ENCODE measurements at places on chromosomes 6 and 20. TPM values are rescaled to one million over a fixed set of nuclear protein-coding genes. Genes with fewer than 3 reads are reported as not detected.

GRCh38 chr6:107641500-107641941 lies 151.6 kb downstream of the SOBP start:
- H3K36me3 ChIP-seq, result no peaks in the 10 kb centered on the region
- no peaks in the 10 kb centered on the region for H3K27me3 ChIP-seq
- peaks cover 13% of the 10 kb centered on the region for H3K4me1 ChIP-seq
- no peak overlapping the region for H3K27ac ChIP-seq
- DNase-seq, result no peak
- H3K4me3 ChIP-seq, result no peak overlapping the region

Gene KCNQ2
- not detected for polyA plus RNA-seq

GRCh38 chr6:71619836-71620235 lies 266.5 kb upstream of the RIMS1 start:
- H3K27ac ChIP-seq, result no peak overlapping the region
- no peak overlapping the region for H3K4me3 ChIP-seq
- DNase-seq, result peak; percentile 50

Gene RIPOR2
- 3.3 TPM for polyA plus RNA-seq

GRCh38 chr20:60506061-60506460 lies 547.8 kb downstream of the CDH26 start:
- H3K4me1 ChIP-seq, result peaks cover 5% of the 10 kb centered on the region
- H3K27ac ChIP-seq, result no peak overlapping the region
- H3K4me3 ChIP-seq, result no peak overlapping the region
- H3K36me3 ChIP-seq, result no peaks in the 10 kb centered on the region

GRCh38 chr20:38207621-38208020 lies 42.6 kb upstream of the TGM2 start:
- no peaks in the 10 kb centered on the region for H3K36me3 ChIP-seq
- no peak overlapping the region for H3K27ac ChIP-seq
- DNase-seq, result no peak
- peaks cover 8% of the 10 kb centered on the region for H3K4me1 ChIP-seq
- no peak overlapping the region for H3K4me3 ChIP-seq

Gene SIRPA
- polyA plus RNA-seq, result 102 TPM

DNA sequence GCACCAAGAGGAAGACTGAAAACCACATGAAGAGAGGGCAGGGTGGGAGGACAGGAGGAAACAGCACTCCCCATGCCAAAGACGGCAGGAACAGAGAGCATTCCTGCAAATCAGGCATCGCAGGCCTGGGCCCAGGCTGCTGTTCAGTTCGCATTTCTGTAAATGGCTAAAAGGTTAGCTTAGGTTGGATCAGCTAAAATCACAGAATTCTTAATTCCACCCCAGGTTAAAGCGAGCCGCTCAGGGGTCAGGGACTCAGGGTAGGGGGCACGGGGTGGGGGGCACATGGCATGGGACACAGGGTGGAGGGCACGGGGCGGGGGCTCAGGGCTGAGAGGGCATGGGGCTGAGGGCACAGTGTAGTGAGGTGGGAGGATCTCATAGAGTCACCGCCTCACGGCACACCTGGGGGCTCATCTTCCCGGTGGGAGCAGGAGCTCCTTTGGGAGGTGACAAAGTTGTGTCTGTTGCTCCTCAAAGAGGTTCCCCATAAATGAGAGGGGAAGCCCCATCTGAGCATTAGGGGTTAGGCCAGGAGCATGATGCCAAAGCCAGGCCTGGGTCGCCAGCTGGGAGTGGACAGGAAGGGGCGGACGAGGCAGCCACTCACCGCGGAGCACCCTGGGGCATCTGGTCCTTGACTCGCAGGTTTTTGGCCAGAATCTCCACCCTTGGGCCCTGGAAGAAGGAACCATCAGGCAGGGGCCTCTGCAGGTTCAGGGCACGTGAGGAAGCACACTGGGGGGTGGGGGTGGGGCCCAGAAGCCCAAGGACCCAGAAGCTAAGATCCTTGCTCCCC lies 200.7 kb downstream of the PREX1 start:
- no peak for DNase-seq
- H3K4me3 ChIP-seq, result no peak overlapping the region
- H3K27ac ChIP-seq, result no peak overlapping the region
- H3K36me3 ChIP-seq, result no peaks in the 10 kb centered on the region

DNA sequence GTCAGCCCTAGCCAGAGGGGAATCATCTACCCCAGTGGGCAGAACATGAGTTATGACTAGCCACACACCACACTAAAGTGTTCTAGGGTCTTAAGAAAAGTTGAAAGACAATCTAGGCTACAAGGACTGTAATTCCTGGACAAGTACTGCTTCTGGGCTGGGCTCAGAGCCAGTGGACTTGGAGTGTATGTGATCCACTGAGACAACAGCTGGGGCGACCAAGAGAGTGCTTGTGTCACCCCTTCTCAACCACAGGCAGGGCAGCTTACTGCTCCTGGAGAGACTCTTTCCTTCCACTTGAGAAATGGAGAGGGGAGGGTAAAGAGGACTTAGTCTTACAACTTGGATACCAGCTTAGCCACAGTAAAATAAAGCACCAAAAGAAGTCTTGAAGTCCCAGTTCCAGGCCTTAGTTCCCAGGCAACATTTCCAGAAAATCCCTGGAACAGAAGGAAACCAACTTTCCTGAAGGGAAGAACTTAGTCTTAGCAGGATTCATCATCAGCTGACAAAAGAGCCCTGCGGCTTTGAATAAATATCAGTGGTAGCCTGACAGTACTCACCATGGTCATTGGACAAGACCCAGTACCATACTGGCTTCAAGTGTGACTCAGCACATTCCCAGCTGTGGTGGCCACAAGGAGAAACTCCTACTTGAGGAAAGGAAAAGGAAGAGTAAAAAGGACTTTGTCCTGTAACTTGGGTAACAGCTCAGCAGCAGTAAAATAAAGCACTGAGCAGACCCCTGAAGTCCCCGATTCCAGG lies 355.1 kb upstream of the ADGRB3 start:
- no peak overlapping the region for H3K27ac ChIP-seq
- H3K36me3 ChIP-seq, result no peaks in the 10 kb centered on the region
- no peak overlapping the region for H3K4me3 ChIP-seq
- no peak for DNase-seq

Gene RSPO4
- 1.9 TPM for polyA plus RNA-seq

- H3K27me3 ChIP-seq, result peaks cover 23% of the 10 kb centered on the region
- no peak overlapping the region for H3K4me3 ChIP-seq
- no peak overlapping the region for H3K27ac ChIP-seq
- H3K4me1 ChIP-seq, result peaks cover 6% of the 10 kb centered on the region
- H3K36me3 ChIP-seq, result no peaks in the 10 kb centered on the region
- DNase-seq, result no peak
These were observed 52.0 kb downstream of the MYLIP start for GRCh38 chr6:16180696-16181438.

DNA sequence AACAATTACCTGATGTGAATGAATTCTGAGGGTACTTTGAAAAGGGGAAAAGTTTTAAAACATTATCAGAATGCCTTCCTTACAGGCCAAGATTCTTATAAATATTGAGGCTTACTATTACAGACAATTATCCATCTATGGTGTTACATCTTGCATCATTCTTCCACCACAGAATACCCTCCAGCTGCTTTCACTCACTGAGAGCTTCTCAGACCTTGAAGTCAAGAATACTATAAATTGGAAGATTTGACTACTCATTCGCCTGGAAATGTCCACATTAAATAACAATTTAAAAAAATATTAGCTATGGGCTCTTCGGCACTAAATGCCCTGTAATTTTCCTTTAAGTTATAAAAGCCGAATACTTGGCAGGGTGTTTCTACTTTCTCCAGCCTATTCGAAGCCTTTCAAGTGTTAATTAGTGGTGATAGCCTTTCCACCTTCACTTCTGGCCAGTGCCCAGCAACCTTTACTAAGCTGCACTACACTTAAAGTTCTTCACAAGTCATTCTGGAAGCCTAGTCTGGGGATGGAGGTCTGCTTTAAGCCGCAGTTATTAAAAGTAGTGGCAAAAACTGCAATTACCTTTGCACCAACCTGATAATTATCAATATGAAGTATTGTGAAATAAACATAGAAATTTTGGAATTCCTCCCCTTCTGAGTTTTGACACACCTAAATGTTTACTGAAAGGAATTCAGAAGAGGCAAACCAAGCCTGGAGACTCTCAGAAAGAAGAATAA lies 100.9 kb downstream of the BMP5 start:
- no peaks in the 10 kb centered on the region for H3K4me1 ChIP-seq
- no peak overlapping the region for H3K4me3 ChIP-seq
- H3K27ac ChIP-seq, result no peak overlapping the region
- H3K27me3 ChIP-seq, result no peaks in the 10 kb centered on the region

DNA sequence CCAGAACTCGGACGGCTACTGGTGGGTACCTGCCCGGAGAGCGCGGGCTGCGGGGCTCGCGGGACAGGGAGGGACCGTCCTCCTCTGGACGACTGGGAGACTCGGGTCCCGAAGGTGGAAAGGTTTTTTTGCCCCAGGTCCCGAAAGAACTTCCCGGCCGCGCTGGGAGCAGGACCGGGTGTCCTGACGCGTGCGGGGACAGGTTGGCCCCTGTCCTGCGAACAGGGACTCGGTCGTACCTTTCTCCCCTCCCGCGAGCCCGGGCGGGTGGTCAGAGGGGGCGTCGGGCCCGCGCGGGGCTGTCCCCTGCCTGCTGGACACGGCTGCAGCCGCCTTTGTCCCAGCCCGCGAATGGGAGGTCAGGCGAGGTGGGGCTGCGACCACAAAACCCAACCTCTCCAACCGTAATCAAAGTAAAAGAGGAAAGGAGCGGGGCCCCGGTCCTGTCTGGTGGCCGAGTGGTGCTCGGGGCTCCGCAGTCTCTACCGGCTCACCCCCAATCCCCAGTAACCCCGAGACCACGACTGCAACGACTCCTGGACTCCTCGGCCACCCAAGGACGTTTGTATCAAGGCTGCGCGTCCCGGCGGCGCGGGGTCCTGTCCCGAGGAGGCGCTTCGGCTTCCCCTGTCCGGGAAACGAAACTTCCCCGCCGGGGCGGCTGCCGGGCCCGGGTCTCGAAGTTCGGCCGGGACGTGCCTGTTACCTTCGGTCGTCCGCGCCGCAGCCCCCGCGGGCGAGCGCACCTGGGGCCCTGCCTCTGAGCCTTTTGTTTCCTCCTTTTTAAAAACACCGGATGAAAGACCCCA lies 798 bp downstream of the DSP start:
- peaks cover 31% of the 10 kb centered on the region for H3K4me1 ChIP-seq
- no peaks in the 10 kb centered on the region for H3K36me3 ChIP-seq
- H3K27ac ChIP-seq, result peak overlapping the region; percentile 82
- H3K27me3 ChIP-seq, result no peaks in the 10 kb centered on the region
- DNase-seq, result peak; percentile 61

Gene FAM83B
- polyA plus RNA-seq, result not detected

Gene CDSN
- polyA plus RNA-seq, result not detected

- peak; percentile 60 for DNase-seq
- no peaks in the 10 kb centered on the region for H3K36me3 ChIP-seq
- peak overlapping the region; percentile 9 for H3K4me3 ChIP-seq
- H3K4me1 ChIP-seq, result peaks cover 19% of the 10 kb centered on the region
These were observed 51.9 kb downstream of the CARMIL1 start for GRCh38 chr6:25330796-25331685.

Gene ENPP1
- polyA plus RNA-seq, result 34.2 TPM

Gene ARG1
- polyA plus RNA-seq, result not detected

Gene RBM24
- 3.5 TPM for polyA plus RNA-seq

- H3K4me1 ChIP-seq, result peaks cover 18% of the 10 kb centered on the region
- DNase-seq, result peak; percentile 92
- no peaks in the 10 kb centered on the region for H3K27me3 ChIP-seq
- no peak overlapping the region for H3K4me3 ChIP-seq
- H3K36me3 ChIP-seq, result no peaks in the 10 kb centered on the region
- peak overlapping the region; percentile 86 for H3K27ac ChIP-seq
These were observed 8.5 kb upstream of the SOD2 start for GRCh38 chr6:159701413-159701999.

DNA sequence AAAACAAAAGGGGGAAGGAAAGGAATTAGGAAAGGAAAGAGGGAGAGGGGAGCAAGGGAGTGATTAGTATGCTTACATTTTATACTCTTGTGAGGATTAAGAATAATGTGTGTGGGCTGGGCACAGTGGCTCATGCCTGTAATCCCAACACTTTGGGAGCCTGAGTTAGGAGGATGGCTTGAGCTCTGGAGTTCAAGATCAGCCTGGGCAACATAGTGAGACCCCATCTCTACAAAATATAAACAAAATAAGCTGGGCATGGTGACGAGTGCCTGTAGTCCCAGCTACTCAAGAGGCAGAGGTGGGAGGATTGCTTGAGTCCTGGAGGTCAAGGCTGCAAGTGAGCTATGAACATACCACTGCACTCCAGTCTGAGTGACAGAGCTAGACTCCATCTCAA lies 47.0 kb downstream of the SHLD1 start:
- H3K27me3 ChIP-seq, result no peaks in the 10 kb centered on the region
- no peak overlapping the region for H3K4me3 ChIP-seq
- DNase-seq, result no peak
- H3K27ac ChIP-seq, result no peak overlapping the region

DNA sequence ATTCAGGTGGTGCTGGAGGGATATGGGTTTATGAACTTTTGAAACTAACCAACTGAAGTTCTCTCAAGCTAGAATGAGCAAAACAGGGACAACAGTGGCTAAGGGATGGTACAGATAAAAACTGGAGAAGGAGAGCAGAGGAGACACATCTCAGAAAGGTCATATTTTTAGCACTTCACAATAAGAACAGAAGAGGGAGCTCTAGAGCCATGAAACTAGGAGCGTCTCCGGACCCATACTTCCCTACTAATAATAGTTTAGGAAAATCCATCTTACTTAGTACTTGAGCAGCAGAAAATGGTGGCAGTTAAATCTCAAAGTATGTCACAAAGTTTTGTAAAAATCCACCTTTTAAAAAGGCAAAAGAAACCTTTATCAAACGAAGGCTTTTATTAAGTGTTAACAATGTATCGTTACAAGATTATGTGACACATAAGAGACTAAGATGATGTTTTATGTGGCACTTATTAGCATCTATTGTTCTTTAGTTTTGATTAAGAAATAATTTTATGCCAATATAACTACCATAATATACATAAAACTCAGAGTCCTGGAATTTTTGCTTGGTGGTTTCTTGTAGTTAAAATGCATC lies 278.6 kb downstream of the TBC1D32 start:
- no peaks in the 10 kb centered on the region for H3K4me1 ChIP-seq
- no peak overlapping the region for H3K27ac ChIP-seq
- no peaks in the 10 kb centered on the region for H3K27me3 ChIP-seq
- H3K36me3 ChIP-seq, result no peaks in the 10 kb centered on the region
- no peak overlapping the region for H3K4me3 ChIP-seq

- no peaks in the 10 kb centered on the region for H3K27me3 ChIP-seq
- peak overlapping the region; percentile 88 for H3K27ac ChIP-seq
- no peak for DNase-seq
- peak overlapping the region; percentile 93 for H3K4me3 ChIP-seq
- no peaks in the 10 kb centered on the region for H3K36me3 ChIP-seq
- H3K4me1 ChIP-seq, result peaks cover 14% of the 10 kb centered on the region
These were observed 705 bp upstream of the UTRN start for GRCh38 chr6:144284478-144284782.

DNA sequence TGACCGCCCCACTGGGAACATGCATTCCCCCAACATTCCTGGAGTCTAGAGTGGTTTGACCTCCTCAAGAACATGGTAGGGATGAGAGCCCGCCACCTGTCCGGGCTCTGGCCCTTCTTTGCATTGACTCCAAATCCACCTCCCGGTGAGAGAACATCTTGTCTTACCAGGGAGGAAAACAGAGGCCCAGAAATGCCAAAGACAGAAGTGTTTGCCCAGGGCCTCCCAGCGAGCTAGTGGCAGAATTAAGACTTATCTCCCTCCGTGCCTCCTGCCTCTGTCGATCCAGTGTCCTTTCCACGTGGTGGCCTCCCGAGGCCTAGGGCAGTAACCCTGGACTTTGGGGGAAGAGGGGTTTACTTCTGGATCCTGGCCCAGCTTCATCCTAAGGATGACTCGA lies 134.8 kb downstream of the JPH2 start:
- no peak overlapping the region for H3K27ac ChIP-seq
- no peak for DNase-seq
- no peak overlapping the region for H3K4me3 ChIP-seq
- no peaks in the 10 kb centered on the region for H3K27me3 ChIP-seq

Gene SPAG4
- polyA plus RNA-seq, result 20.9 TPM
